NCI-H2029 treated with DMSO at 0.1 percent for 48 hours (cell line): ENCODE measurements at places on chromosomes 6 and 20.

GRCh38 chr6:128919412-128920180 lies 36.7 kb downstream of the LAMA2 start:
- no peak for DNase-seq

DNA sequence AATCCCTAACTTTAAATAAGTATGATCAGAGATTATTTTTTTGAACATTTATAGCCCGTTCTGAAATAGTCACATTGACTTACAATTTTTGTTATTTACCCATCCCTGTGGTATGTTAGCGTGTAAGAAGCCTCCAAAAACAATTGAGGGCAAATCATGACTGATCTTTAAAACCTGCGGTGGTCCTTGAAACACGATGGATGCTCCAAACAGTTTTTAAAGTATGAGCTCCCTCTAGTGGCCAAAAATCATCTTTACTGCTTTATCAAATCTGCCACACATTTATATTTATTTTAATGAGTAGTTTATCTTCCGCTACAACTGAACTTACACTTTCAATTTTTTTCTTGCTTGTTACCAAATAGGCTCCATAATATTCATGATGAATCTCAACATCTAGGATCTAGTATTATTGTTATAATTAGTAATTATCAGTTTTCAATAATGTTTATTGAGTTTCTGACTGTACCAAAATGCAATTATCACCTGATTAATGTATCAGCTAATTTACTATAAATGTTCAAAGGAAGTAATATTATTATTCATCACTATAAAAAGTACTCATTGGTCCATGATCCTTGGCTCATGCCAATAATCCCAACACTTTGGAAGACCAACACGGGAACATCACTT lies 52.2 kb downstream of the MARCKS start:
- DNase-seq: peak; percentile 73

- no peak for DNase-seq
These were observed 10.5 kb upstream of the EPB41L2 start for GRCh38 chr6:131073577-131073976.

- DNase-seq: no peak
These were observed 21.7 kb upstream of the SENP6 start for GRCh38 chr6:75579951-75580350.
